Activated CD8-positive, alpha-beta T cell treated with anti-CD3 and anti-CD28 coated beads, Interleukin-2, amount 10 ng/mL, durations not matched to agents 7 days and 5 days (primary cell): ENCODE measurements at places on chromosomes 13 and 19. TPM values are rescaled to one million over a fixed set of nuclear protein-coding genes. Genes with fewer than 3 reads are reported as not detected.

The ZNF415 gene
- 1.4 TPM for total RNA-seq

The SPC24 gene
- total RNA-seq: 94.0 TPM

The TMEM205 gene
- 29.6 TPM for total RNA-seq

The OCEL1 gene
- 28.3 TPM for total RNA-seq

The ZSCAN5C gene
- not detected for total RNA-seq

The ZNF575 gene
- 3.7 TPM for total RNA-seq

The TIMM13 gene
- 80.2 TPM for total RNA-seq

The LPAR6 gene
- 50.3 TPM for total RNA-seq

The PLIN5 gene
- not detected for total RNA-seq

The LRG1 gene
- total RNA-seq: not detected

The TNFSF13B gene
- 5.2 TPM for total RNA-seq
